Brain (organoid and tissue), 16 donors: ENCODE measurements at places on chromosomes 11 and 22. TPM values are rescaled to one million over a fixed set of nuclear protein-coding genes. Genes with fewer than 3 reads are reported as not detected.

GRCh38 chr11:69878144-69878883 is 59.1 kb upstream of the FGF3 start:
- no peak for DNase-seq

GDPD4 gene
- polyA plus RNA-seq, result not detected

GRCh38 chr11:60357771-60358170 is 20.6 kb upstream of the MS4A7 start:
- no peak for DNase-seq

DNA sequence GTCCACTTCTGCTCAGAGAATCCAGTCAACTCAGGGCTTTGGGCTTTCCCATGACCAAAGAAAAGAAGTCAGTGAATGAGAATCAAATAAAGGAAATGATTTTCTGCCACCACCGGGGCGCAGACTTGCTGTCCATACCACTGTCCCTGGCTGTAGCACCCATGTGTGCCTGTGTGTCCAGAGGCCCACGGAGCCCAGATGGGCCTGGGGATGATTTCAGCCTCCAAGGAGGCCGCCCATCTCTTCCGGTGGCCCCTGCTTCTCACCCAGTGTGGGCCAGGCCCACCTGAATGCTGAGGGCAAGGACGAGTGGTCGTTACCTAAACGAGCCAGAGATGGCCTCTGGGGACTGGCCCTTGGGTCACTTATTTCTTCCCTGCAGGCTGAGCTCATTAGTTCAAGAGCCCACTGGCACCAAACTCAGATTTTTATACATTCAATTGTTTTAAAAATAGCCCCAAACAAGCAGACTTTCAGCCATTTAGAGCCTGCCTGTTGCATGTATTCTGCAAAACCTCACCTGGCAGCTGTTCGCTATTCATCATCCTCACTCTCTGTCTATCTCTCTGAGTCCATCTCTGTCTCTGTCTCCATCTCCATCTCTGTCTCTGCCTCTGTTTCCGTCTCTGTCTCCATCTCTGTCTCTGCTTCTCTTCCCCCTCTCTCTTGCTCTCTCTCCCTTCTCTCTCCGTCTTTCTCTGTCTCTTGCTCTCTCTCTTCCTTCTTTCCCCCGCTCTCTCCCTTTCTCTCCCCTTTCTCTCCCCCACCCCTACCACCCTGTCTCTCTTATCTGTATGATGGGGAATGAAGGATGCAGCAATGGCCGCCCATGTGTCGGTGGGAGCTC is 24.2 kb downstream of the KRTAP5-5 start:
- DNase-seq, result no peak

DNA sequence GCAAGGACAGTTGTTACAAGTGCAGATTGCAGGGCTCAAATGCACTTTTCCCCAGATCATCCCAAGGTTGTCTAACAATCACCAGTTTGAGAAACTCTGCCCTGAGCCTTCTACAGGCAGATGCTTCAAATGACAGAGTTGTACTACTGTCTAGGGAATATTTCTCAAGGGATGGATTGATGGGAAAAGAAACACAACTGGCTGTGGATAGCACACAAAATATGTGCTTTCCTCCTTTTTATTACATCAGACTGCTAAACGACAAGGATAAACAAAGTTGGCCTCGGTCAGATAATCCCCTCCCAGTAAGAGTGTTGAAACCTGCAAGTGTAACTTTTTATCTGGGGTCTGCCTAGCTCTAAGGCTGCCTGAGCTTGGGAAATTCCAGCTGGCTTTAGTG is 46.6 kb upstream of the SORL1-AS1 start:
- DNase-seq, result no peak
